ENCODE measurements at places on chromosomes 16 and 17.

GRCh38 chr16:24116989-24117388, 139.1 kb upstream of the CACNG3 start:
- DNase-seq = no peak

- DNase-seq = no peak
Measured at GRCh38 chr17:38701504-38702165, 3.4 kb upstream of the MLLT6 start.

GRCh38 chr16:27287051-27287811, 18.7 kb upstream of the NSMCE1 start:
- no peak for DNase-seq

DNA sequence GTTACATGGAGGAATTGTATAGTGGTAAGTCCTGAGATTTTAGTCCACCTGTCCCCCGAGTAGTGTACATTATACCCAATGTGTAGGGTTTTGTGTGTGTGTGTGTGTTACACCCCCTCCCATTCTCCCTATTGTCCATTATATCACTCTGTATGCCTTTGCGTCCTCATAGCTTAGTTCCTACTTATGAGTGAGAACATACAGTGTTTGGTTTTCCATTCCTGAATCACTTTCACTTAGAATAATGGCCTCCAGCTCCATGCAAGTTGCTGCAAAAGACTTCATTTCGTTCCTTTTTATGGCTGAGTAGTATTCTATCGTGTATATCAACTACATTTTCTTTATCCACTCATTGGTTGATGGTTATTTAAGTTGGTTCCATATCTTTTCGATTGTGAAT, 635 bp upstream of the FA2H start:
- DNase-seq = no peak

DNA sequence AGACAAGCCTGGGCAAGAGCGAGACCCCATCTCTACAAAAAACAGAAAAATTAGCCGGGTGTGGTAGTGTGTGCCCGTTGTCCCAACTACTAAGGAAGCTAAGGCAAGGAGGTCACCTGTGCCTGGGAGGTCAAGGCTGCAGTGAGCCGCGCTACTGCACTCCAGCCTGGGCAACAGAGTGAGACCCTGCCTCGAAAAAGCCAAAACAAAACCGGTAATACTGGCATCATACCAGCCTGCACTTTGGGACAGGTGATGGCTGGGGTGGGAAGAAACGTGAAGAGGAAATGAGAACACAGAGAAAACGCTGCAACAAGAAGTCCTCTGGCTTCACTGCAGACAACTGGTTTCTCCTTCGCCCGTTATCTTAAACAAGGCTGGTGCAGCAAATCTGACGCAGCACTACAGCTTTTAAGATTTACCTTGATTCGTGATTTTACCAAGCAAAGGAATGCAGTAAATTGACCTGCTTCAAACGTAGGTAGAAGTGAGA, 725 bp upstream of the CASC3 start:
- DNase-seq = no peak
